Left renal pelvis (tissue), 4 donors: ENCODE measurements at places on chromosomes 4 and X. TPM values are rescaled to one million over a fixed set of nuclear protein-coding genes. Genes with fewer than 3 reads are reported as not detected.

Gene PLRG1
- polyA plus RNA-seq = 132 TPM

Gene BCORL1
- polyA plus RNA-seq = 21.1 TPM

Gene ZNF674
- 4.1 TPM for polyA plus RNA-seq

Gene TMPRSS11A
- not detected for polyA plus RNA-seq

Gene DCAF4L1
- polyA plus RNA-seq = 0.07 TPM

Gene ITM2A
- polyA plus RNA-seq = 121 TPM

Gene TSR2
- polyA plus RNA-seq = 47.6 TPM

Gene NUP54
- 82.7 TPM for polyA plus RNA-seq

Gene SHROOM2
- 18.0 TPM for polyA plus RNA-seq
